ENCODE measurements at places on chromosomes 12 and 14. TPM values are rescaled to one million over a fixed set of nuclear protein-coding genes. Genes with fewer than 3 reads are reported as not detected.

GRCh38 chr12:45302621-45303369, 86.9 kb downstream of the ANO6 start:
- H3K27ac ChIP-seq, result no peak overlapping the region
- H3K27me3 ChIP-seq, result no peaks in the 10 kb centered on the region
- no peak overlapping the region for H3K4me3 ChIP-seq
- H3K36me3 ChIP-seq, result no peaks in the 10 kb centered on the region

DNA sequence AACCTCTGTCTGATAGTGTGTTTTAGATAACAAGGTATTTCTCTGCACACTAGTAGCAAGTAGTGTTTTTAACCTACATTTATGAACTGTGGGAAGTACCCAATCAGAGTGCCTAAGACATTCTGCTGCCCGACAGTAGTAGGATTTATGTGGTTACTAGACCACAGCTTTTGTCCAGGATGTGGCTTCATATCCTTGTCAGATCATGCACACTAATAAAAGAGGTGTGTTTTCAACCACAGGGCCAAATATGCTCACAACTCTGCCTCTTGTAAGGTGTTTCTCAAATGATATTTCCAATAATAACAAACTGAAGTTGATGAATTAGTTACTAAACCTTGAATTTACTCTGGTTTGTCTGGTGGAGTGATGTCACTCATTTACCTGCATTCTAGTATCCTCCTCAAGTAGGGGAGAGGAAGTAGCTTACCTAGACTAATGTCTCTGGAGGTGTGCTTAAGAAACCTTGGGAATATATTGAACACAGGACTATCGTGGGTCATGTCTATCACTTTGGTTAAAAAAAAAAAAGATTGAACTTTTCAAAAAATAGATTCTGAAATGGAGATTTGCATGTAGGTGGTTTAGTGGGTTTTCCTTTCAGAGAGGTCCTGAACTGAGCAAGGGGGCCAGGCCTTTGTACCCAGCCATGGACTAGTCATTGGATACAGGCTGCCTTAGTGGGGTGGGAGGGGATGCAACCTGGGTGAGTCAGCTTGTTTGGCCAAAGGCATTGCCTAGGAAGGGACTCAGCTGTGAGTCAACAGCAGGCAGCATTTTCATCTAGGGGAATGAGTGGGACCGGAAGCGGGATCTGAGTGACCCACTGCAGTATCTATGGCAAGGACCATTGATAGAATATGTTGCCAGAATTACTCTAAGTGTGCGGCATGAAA, 14.1 kb downstream of the FBXW8 start:
- no peak overlapping the region for H3K4me3 ChIP-seq
- peaks cover 14% of the 10 kb centered on the region for H3K4me1 ChIP-seq
- DNase-seq, result peak; percentile 88

- no peaks in the 10 kb centered on the region for H3K36me3 ChIP-seq
- no peak overlapping the region for H3K27ac ChIP-seq
- DNase-seq, result no peak
- no peaks in the 10 kb centered on the region for H3K27me3 ChIP-seq
- peaks cover 9% of the 10 kb centered on the region for H3K4me1 ChIP-seq
These were observed 4.5 kb downstream of the RASSF8 start for GRCh38 chr12:25962932-25963525.

DNA sequence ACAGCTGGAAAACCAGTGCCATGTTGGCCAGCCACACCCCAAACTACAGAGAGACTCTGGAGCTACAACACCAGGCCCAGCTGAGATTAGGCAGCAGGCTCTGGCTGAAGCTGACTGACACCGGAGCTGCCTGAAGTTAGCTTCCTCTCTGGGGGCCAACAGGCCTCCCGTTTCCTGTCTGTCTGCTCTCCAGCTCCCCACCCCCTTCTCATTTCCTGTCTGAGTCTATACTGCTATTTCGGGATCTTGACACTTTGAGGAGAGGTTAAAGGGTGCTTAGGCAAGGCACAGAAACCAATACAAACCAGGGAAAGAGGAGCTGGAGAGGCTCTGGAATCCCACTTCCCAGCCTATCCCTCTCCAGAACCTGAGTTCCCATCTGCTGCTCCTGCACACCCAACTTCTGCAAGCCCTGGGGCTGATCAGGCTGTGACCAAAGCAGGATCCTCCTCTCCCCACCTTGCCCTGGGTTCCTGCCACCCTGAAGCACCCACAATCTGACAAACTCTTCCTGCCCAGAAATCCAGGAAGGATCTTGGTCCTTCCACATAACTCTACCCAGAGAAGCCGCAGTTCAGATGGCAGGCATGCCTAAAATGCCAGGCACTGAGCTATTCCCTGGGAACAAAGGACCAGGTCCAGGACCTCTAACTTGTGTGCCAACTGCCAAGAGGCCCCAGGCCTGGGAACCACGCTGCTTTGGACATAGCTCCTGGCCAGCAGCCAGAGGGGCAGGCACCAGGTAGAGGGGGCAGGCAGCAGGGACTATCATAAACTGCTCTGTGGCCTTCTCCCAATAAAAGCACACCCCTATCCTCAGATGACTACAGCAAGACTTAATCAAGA, 39.9 kb downstream of the PRPF40B start:
- no peaks in the 10 kb centered on the region for H3K27me3 ChIP-seq
- peak; percentile 66 for DNase-seq
- H3K27ac ChIP-seq, result peak overlapping the region; percentile 84

DNA sequence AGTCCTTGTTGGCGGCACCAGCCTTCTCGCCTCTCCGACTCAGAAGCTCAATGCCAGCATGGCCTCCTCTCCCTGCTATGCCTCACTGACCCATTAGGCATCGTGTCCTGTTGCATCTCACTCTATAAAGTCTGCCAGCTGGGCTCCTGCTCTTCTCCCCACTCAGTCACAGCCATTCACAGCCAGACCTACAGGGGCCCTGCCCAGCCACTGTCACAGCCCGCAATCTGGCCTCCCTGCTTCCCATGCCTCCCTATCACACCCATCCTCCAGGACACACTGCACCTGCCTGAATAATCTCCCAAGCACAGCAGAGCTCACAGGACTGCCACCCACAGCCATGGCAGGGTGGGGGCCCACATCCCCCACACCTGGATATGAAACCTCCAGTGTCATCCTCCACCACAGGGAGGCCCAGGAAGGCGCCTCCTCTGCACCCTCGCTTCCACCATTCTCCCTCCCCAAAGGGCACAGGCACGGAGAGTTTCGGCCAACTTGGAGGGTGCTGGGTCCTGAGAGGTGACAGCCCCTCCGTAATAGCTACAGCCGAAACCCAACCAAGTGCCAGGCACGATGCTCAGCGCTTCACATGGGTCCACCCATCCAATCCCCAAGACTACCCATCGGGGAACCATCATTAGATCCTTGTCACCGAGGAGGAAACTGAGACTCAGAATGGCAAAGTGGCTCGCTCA, 370.3 kb downstream of the BCL11B start:
- H3K36me3 ChIP-seq, result no peaks in the 10 kb centered on the region
- H3K27ac ChIP-seq, result no peak overlapping the region
- peaks cover 7% of the 10 kb centered on the region for H3K27me3 ChIP-seq
- H3K4me1 ChIP-seq, result no peaks in the 10 kb centered on the region

DNA sequence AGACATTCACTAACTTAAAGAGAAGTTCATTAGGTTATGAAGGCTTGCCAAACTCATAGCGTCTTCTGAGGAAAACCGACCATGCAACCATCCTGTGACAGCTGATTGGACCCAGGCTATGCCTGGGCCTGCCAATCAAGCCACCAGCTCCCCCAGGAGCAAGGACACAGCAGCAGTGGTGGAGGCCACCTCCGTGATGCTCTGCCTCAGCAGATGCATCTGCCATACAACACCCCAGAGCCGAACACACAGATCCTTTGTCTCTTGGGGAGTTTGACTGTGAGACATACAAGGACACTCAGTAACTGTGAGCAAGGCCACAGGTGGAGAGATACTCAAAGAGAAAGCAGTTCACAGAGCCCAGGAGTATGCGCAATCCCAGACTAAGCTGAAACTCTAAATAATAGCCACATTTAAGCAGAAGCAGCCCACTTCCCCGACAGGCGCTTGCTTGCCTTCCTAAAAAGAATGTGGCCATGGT, 10.0 kb upstream of the CNIH1 start:
- no peak overlapping the region for H3K4me3 ChIP-seq
- peaks cover 3% of the 10 kb centered on the region for H3K4me1 ChIP-seq
- no peak overlapping the region for H3K27ac ChIP-seq
- no peaks in the 10 kb centered on the region for H3K36me3 ChIP-seq

DNA sequence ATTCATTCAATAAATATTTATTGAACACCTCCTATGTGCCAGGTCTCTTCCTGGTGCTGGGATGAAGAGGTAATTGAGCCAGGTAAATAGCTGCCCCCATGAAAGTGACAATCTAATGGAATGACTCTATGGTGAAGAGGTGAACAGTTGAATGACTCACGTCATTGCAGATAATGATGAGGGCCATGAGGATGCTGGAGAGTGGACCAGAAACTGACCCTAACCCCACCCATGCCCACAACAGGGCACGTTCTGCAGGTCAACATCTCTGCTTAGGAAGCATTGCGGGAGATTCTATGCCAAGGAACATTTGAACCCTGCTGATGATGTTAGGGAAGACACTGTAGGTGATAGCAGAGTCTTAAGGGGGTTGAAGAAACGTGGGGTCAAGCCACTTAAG, 788.9 kb upstream of the TBX3 start:
- no peak overlapping the region for H3K27ac ChIP-seq
- DNase-seq, result no peak
- no peaks in the 10 kb centered on the region for H3K27me3 ChIP-seq
- H3K4me3 ChIP-seq, result no peak overlapping the region

DNA sequence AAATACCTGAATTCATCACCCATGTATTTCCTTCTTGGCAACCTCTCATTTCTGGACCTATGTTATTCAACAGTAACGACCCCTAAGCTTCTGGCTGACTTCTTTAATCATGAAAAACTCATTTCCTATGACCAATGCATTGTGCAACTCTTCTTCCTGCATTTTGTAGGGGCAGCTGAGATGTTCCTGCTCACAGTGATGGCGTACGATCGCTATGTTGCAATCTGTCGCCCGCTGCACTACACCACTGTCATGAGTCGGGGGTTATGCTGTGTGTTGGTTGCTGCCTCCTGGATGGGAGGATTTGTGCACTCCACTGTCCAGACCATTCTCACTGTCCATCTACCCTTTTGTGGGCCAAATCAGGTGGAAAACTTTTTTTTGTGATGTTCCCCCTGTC, 356 bp downstream of the OR4Q2 start:
- no peaks in the 10 kb centered on the region for H3K27me3 ChIP-seq
- DNase-seq, result no peak
- no peak overlapping the region for H3K27ac ChIP-seq
- no peak overlapping the region for H3K4me3 ChIP-seq

GRCh38 chr12:102896067-102896466, 21.0 kb downstream of the PAH start:
- no peaks in the 10 kb centered on the region for H3K36me3 ChIP-seq
- no peak overlapping the region for H3K27ac ChIP-seq
- no peaks in the 10 kb centered on the region for H3K4me1 ChIP-seq
- H3K27me3 ChIP-seq, result no peaks in the 10 kb centered on the region

- DNase-seq, result no peak
- no peak overlapping the region for H3K27ac ChIP-seq
- H3K27me3 ChIP-seq, result no peaks in the 10 kb centered on the region
- no peaks in the 10 kb centered on the region for H3K36me3 ChIP-seq
- H3K4me3 ChIP-seq, result no peak overlapping the region
These were observed 309.4 kb downstream of the VRK1 start for GRCh38 chr14:97106609-97107008.

- no peaks in the 10 kb centered on the region for H3K4me1 ChIP-seq
- peaks cover 3% of the 10 kb centered on the region for H3K27me3 ChIP-seq
- peak; percentile 72 for DNase-seq
These were observed at the start of gene PPP2R5C for GRCh38 chr14:101761032-101761880. Gene PPP2R5C, plus strand, starts transcription at chr14:101761709. Its CDS starts 185 bp downstream, at chr14:101761894.

DNA sequence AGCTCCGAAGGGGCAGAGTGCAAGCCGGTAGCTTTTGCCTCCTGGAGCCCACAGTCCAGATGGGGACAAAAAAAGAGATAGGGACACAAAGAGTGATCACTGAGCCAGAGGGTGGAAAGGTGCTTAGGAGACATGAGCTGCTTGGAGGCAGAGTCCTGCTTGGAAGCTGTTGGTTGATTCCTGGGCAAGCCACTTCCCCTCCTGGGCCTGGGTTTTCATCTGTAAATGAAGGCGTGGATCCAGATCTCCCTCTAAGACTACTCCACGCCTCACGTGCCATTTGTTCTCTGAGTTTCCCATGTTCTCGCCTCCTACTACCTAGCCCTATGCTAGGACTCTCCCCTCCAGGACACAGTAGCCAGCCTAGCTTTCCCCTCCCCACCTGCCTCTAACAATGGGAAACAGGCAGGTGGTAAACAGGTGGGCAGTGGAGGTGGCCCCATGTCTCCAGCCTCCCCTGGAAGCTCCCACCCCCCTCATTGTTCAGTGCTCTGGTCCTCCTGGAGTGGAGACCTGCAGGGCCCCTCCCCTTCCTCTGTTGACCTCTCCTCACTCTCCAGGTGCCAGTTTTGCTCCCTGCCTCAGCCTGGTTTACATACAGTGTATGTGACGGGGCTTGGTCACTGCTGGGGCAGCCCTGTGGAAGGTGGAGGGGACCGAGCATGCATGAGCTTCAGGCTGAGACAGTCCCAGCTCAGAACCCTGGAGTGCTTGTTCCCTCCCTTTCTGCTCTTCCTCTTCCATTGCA, 3.8 kb downstream of the SERPINA3 start:
- H3K27me3 ChIP-seq, result no peaks in the 10 kb centered on the region
- peaks cover 9% of the 10 kb centered on the region for H3K4me1 ChIP-seq
- H3K36me3 ChIP-seq, result no peaks in the 10 kb centered on the region
- H3K27ac ChIP-seq, result no peak overlapping the region
- no peak for DNase-seq

GRCh38 chr12:10310926-10311720, 3.5 kb downstream of the KLRD1 start:
- H3K4me1 ChIP-seq, result no peaks in the 10 kb centered on the region
- no peak overlapping the region for H3K4me3 ChIP-seq
- peaks cover 5% of the 10 kb centered on the region for H3K27me3 ChIP-seq
- no peak overlapping the region for H3K27ac ChIP-seq
- peak; percentile 31 for DNase-seq

Gene GLI1
- total RNA-seq, result 5.8 TPM

Gene DAO
- not detected for total RNA-seq

Gene RILPL1
- 23.0 TPM for total RNA-seq

Gene FOXG1
- 0.18 TPM for total RNA-seq

Gene RAPGEF3
- 8.4 TPM for total RNA-seq

Gene PPP4R3A
- total RNA-seq, result 79.5 TPM

Measured in astrocyte (in vitro differentiated cells and primary cell).